Effector memory CD8-positive, alpha-beta T cell (primary cell): ENCODE measurements at places on chromosomes 16 and 17.

DNA sequence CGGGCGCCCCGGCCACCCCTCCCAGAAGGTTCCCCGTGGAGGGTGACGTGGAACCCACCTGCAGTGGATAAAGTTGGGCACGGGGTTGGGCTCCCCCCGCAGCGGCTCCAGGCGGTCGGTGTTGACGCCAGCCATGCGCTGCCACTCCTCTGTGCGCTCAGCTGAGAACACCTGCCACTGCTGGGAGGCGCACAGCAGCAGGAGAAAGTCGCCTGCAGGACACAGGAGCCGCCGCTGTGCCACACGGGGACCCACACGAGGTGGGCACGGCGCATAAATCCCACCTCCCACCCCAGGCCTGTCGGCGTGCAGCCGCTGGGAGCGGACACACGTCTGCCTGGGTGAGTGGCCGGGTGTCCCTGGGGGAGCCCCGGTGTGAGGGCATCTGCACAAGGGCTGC lies 20.7 kb downstream of the CTU2 start:
- no peak for DNase-seq

DNA sequence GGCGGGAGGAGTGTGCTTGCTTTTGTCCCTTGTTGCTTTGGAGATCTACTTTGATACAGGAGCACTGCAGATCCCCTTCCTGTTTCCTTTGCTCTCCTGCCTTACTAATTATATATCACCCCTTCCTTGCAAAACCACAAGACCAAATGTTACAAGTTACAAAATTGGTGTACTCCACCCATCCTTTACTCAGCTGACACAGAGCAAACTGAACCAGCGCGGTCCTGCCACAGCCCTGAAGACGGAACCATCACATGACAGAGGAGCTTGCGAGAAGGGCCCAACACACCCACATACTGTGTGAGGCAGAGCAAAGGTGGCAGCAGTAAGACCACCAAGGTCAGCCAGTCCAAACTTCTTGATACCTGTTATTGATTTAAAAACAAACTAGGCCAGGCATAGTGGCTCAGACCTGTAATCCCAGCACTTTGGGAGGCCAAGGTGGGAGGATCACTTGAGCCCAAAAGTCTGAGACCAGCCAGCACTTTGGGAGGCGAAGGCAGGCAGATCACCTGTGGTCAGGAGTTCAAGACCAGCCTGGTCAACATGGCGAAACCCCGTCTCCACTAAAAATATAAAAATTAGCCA lies 33.2 kb downstream of the CYTH1 start:
- DNase-seq, result peak; percentile 72

GRCh38 chr17:19365499-19365817 lies 2.9 kb upstream of the B9D1 start:
- no peak for DNase-seq

- no peak for DNase-seq
Observed at GRCh38 chr17:63503341-63503705, 19.8 kb upstream of the KCNH6 start.

DNA sequence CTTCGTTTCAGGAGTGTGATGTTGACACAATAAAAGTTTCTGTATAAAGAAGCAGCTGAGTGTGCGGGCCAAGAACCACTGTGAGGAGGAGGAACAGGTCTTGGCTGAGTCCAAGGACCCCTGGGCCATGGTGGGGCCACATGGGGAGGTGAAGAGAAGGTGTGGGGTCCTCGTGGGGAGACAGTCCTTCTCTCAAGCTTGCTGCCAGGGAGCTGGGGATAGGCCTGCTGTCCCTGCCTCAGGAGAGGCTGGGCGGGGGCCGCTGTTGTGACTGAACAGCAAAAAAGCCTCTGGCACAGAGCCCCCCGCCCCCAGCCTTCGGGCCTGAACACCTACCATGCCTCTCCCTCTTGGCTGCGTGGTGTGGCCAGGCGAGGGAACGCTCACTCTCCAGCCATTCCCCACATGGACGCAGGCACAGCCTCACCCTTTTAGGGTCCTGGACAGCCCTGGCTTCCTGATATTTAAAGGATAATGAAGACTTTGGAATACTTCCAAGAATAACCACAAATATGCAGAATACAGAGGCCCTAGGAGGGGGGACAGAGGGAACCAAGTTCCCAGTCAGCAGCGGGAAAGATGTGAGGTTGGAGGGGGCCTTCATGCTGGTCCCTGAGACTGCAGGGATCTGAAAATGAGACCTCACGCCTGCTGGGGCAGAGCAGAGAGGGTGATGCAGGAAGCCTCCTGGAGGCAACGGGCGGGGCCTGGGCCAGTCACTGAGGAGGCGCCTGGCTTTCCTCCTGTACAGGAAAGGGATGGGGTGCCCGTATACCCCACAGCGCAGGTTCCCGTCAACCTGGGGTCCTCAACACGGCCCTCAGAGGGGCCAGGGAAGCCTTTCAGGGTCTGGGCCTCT lies 100.0 kb upstream of the CREBBP start:
- DNase-seq, result no peak

- no peak for DNase-seq
Observed at GRCh38 chr17:7289256-7290032, 5.0 kb downstream of the YBX2 start.

DNA sequence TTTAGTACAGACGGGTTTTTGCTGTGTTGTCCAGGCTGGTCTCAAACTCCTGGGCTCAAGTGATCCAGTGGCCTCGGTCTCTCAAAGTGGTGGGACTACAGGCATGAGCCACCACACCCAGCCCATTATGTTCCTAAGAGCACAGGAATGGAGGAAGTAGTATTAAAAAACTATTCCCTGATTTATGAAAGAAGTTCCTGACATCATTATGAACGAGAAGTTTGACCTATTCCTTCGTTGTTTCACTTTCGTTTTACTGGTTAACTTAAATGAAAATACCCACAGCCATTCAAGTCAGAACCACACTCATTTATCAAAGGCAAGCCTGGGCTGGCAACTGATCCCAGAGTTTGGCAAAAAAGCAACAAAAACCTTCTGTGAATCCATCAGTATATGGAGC lies 13.5 kb upstream of the CBX4 start:
- DNase-seq, result no peak

GRCh38 chr17:72950242-72950931 lies 142.1 kb downstream of the SLC39A11 start:
- no peak for DNase-seq

GRCh38 chr16:67529582-67530012 lies 968 bp downstream of the RIPOR1 start:
- no peak for DNase-seq

GRCh38 chr17:44636562-44636961 lies 19.7 kb upstream of the MEIOC start:
- no peak for DNase-seq

GRCh38 chr17:8925808-8926207 lies 39.7 kb downstream of the PIK3R5 start:
- DNase-seq, result peak; percentile 29

GRCh38 chr16:80198311-80199299 lies 342.2 kb upstream of the DYNLRB2 start:
- no peak for DNase-seq

DNA sequence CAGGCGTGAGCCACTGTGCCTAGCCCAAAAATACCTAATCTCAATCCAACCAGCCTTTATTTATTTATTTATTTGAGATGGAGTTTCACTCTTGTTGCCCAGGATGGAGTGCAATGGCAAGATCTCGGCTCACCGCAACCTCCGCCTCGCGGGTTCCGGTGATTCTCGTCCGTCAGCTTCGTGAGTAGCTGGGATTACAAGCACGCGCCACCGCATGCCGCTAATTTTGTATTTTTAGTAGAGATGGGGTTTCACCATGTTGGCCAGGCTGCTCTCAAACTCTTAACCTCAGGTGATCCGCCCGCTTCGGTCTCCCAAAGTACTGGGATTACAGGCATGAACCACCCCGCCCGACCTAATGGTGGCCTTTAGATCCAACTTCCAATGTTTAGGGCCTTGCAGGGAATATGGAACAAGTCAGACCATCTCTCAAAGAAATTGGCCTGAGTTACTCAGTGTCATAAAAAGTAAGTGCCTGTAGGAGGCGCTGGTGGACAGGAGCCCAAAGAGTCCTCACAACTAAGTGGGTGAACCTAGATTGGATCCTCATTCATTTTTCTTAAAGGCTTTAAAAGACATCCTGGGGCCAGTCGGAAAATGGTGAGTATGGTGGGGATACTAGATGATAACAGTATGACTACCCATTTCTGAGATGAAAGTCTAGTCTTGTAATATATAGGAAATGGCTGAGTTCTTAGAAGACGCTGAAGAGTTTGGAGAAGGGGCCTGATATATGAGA lies 4.6 kb downstream of the ZSCAN10 start:
- DNase-seq, result peak; percentile 67

DNA sequence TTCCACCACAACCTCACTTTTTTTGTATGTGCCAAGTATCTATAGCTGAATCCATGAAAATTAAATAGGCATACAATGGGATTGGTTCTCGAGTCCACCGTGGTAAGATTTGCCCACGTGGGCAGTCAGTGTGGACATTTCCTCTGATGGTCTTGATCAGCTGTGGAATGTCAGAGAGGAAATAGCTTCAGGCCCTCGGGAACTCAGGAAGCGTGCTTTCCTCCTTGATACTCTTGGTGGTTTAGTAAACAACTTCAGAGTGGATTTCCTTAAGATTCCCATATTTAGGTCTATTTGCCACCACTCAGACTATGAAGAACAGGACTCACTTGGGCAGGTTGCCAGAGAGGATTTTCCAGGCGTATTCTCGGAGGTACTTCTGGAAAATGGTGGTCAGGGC lies 152.5 kb downstream of the VPS53 start:
- DNase-seq, result no peak

DNA sequence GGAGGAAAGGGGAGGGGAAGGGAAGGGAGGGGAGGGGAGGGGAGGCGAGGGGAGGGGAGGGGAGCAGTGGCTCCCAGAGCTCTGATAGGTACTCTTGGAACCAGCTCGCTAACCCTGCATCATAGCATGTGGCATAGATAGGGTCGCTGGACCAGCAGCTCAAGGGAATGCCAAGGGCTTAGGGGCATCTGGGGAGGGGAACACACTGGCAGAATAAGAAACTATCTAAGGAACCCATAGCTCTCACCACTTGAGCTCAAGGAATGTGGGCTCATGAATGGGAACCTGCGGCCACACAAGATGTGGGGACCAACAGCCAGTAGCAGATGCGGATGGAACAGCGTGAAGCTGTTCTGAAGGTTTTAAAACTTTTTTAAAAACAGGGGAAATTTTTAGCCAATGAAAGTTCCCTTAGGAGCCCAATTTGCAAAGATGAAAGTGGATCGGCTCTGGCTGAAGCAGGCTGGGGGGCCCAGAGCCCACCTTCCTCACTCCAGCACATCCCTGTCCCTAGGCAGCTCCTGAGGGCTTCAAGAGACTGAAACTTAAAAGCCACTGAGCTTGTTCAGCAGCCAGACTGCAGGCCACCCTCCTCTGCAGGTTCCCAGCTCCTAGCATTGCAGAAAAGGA lies 46.9 kb downstream of the PIMREG start:
- DNase-seq, result no peak

- DNase-seq, result no peak
Observed at GRCh38 chr16:48235556-48236136, 8.5 kb upstream of the LONP2 start.

DNA sequence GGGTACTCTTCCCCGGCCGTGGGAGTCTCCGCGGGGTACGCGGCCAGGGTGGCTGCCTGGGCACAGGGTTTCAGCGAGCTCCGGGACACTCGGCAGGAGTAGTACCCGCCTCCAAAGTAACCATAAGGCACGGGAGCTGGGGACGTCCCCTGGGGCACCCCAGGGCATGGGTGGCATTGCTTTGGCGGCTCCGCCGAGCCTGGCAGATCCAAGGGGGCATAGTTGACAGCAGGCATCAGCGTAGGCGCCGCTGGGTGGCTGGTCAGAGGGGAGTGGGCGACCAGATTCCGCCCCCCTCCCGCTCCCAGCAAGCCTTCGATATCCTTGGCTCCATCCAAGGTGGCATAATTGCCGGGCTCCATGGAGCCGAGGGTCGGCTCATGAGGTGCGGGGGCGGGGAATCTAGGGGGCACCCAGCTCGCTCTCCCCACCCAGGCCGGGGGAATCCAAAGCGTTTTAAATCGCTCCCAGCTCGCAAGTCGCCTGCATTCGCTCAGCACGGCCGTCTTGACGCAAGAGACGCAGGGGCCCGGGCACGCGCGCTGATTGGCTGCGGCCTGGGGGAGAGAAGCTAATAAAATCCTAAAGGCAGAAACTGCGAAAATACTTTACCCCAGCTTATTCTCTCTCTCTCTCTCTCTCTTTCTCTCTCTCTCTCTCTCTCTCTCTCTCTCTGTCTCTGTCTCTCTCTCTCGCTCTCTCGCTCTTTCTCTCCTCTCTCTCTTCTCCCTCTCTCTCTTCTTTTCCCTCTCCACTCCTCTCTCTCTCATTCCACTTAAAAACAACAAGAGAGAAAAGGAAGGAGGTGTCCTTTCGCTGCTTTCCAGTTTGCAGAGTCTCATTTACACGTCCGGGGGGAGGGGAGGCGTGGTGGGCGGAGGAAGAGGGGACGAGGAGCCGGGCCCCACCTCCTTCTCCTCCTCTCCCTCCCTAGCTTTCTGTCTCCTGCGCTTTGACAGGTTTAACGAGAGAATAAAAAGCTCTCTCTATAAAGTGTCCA lies at the start of gene HOXB13:
TSS of gene HOXB13 (minus strand) at position 519 of the 1,000 bp plus-strand sequence. CDS start at position 362, 157 bp downstream.
- DNase-seq, result no peak

GRCh38 chr17:20611309-20611708 lies 31.8 kb downstream of the CDRT15L2 start:
- DNase-seq, result no peak

- DNase-seq, result peak; percentile 61
Observed at GRCh38 chr17:4948931-4949320, 596 bp upstream of the PFN1 start.

DNA sequence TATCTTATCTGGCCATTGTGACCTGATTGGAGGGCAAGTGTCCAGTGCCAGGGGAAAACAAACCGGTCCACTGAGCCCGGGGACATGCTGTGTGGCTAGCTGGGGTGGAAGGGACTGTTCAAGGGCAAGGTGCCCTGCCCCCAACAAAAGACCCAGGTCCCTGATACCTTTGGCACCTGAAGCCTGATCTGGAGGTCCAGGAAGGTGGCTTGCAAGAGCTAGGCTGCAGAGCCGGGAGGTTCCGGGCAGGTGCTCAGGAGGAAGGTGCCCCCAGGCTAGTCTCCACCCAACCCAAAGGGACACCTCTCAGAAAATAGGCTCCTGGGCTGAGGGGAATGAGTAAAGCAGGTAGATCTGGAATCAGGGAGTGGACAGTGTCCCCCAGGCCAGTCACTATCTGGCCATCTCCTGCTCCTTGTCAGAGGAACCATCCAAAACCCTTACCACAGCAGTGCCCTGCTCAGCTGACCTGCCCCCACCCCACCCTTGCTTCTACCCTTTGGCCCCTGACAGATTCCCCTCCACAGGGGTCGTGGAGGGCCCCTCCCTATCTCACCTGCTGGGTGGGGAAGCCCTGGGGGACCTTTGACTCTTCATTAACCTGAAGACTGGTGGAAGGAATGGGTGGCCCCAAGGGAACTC lies 6.2 kb downstream of the NAT9 start:
- no peak for DNase-seq

DNA sequence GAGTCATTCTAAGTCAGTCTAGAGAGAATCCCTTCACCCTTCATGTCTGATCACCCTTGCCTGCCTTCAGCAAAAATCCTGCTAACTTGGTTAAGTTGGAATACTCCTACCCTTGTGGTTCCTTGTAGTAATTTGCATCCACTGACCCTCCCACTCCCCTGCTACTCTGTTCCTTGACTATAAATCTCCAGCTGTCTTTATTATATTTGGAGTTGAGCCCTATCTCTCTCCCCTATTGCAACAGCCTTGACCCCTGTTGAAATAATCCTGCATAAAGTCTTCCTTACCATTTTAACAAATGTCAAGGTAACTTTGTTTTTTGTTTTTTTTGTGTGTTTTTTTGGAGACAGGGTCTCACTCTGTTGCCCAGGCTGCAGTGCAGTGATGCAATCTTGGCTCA lies 590.1 kb downstream of the WWOX start:
- no peak for DNase-seq
